SK-N-SH treated with all-trans-retinoic acid at 6 μM for 48 hours (cell line): ENCODE measurements at places on chromosomes 3 and 15.

DNA sequence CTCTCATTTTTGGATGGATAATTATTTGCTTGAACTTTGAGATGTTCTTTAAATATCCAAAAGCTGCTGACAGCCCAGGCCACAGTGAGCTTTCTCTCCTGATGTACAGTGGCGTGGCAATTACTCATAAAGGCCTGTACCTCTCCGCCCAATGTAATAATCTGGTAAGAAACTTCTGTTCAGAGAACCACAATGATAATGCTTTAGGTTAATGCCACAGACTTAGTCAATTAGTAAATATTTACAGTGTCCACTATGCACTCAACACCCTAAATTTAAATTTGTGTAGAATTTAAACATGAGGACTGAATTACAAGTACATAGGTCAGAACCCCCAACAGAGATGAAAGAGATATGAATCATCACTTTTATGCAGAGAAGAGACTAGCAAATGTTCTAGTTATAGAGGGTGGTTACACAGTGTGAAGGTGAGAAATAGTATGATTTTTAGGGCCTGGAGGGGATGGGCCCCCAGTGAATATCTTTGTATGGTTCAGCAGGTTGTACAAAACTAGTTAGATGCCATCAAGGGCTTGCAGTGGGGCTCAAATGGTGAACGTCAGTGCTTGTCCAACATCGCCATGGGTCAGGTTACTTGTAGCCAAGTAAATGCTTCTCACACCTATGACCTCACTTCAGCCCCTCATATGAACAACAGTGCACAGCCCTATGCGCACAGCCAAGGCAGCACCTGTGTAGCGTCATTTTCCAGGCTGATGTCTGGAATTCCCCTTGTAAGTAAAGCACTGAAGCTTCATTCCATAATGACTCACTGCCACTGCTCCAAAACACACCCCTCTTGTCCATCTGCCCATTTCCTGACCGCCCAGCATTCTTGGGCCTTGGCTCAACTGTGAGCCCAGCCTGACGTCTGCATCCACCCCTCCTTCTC is 13.3 kb downstream of the ABHD2 start:
- peak; percentile 89 for ATAC-seq

DNA sequence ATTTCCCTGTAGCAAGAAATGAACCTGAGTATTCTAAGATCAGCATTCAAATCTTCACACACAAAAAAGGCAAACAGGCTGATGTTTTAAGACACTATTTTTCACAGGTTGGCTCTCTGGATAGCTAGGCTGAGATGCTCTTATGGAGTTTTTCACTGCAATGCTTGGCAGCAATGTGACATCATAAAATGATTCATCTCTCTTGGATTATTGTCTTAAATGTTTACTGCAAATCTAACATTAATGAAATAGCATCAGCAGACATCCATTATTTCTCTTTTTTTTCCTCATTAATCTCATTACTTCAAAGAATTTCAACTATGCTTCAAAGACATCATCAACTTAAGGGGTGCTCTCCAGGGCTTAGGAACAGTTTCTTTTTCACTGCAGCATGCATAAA is 23.6 kb upstream of the SSUH2 start:
- peak; percentile 65 for ATAC-seq

GRCh38 chr3:105402287-105402801 is 35.6 kb downstream of the ALCAM start:
- no peak for ATAC-seq

GRCh38 chr3:28036599-28037575 is 204.5 kb upstream of the CMC1 start:
- no peak for ATAC-seq

- ATAC-seq: no peak
Measured at GRCh38 chr15:49436751-49437150, 13.7 kb downstream of the FGF7 start.

GRCh38 chr3:112871735-112872134 is 25.1 kb upstream of the CD200R1L start:
- no peak for ATAC-seq

GRCh38 chr3:173863551-173863950 is 466.0 kb downstream of the NLGN1 start:
- ATAC-seq: no peak

DNA sequence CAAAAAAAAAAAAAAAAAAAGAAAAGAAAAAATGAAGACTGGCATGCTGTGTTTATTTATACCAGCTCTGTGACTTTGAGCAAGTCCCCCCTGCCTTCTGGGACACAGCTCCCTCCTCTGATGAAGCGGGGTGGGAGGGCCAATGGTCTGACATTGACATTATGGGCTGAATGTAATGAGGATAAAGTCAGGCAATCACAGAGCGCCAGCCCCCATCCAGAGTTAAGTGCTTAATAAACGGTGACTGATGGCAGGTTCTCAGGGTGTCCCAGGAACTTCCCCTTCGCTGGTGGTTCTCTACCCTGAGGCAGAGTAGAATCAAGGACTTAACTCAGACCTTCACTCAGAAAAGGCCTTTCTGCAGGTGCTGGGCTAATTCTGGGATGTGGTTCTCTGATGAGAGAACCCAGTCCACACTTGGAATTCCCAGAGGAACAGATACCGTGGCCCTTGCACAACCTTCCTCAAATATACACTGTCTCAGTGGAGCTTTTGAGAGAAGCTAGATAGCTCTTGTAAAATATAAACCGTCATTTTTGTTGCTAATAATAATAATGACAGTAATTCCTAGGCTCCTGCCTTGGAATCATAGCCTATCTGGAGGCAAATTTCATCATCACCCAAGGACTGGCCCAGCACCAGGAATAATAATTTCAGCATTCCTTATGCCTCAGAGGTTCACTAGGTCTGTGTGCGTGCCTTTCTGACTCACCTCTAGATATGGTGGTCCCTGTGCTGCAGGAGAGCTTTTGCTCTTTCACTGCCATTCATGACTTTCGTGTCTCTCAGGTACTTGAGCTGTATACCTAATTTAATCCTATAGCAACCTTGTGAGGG is 115.8 kb downstream of the RPLP1 start:
- no peak for ATAC-seq

- ATAC-seq: no peak
Measured at GRCh38 chr3:196951371-196951770, 9.0 kb upstream of the NCBP2 start.

- peak; percentile 22 for ATAC-seq
Measured at GRCh38 chr3:149658744-149659497, 1.1 kb upstream of the WWTR1 start.

GRCh38 chr3:114178770-114179368 is at the start of gene DRD3:
TSS of gene DRD3 (minus strand) at chr3:114179052. CDS start at chr3:114171992, 7,060 bp downstream.
- ATAC-seq: peak; percentile 36; the same call in 1 of the 3 replicates

GRCh38 chr3:176087066-176087697 is 1110.1 kb downstream of the TBL1XR1 start:
- no peak for ATAC-seq

DNA sequence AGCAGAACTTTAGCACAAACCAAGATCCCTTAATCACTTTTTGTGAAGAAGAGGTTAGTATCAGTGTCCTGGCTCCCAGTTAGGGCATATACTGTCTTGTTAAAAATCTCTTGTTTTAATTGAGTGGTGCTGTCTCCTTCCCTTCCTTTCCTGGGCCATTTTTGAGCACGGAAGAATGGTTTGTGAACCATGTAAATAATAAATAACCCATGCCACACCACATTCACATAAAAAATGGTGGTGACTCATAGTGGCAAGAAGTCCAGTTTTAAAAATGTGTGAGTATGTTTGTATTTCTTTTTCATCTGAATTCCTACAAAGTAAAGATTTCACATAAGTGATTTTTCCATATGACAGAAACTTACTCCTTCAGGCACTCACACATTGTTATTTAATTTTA is 59.1 kb upstream of the SPRED1 start:
- ATAC-seq: no peak

GRCh38 chr15:65355173-65355987 is 22.4 kb downstream of the IGDCC3 start:
- ATAC-seq: no peak

DNA sequence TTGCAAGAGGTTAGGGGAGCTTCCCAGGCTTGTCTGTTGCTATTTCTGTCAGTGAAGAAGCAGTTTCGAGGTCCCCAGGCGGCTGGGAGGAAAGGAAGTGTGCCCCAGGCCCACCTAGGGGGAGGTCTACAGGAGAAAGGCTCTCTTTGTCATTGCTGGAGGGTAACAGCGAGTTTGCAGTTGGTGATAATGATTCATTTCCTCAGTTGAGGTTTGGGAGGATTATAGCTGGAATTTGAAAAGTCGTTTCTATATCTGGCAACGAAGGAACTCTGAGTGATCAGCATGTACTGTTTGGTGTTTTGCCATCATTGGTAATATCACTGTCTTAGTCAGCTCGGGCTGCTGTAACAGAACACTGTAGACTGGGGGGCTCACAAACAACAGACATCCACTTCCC is 65.5 kb upstream of the UBE3A start:
- ATAC-seq: no peak

- ATAC-seq: peak; percentile 90
Measured at GRCh38 chr3:14921034-14921616, 26.3 kb upstream of the NR2C2 start.

- ATAC-seq: no peak
Measured at GRCh38 chr3:69500604-69501003, 114.7 kb upstream of the FRMD4B start.

- no peak for ATAC-seq
Measured at GRCh38 chr15:50017522-50017921, 101.5 kb downstream of the ATP8B4 start.

DNA sequence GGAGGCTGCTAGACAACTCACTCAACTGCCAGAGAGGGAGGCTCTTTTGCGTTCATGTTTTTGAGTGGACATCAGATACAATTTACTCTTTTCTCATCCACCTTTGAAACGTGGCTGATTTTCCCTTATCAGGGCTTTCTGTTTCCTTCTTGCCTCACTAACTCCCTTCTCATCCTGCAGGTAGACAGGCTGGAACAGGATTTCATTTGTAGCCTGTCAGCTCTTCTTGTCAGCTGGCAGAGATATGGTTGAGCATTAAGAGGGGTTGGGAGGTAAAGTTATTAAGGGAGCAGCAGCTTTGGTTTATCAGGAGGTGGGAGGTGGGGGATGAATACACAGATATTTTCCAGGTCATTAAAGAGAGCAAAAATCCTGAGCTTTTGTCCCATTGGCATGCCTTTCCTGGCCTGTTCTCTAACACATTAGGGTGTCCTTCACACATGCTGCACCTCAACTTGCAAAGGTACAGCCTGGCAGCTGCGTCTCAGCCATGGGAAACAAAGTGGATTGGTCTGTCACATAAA is 73.5 kb downstream of the PPM1L start:
- ATAC-seq: no peak

GRCh38 chr15:89024418-89024817 is 63.8 kb upstream of the ABHD2 start:
- ATAC-seq: no peak

DNA sequence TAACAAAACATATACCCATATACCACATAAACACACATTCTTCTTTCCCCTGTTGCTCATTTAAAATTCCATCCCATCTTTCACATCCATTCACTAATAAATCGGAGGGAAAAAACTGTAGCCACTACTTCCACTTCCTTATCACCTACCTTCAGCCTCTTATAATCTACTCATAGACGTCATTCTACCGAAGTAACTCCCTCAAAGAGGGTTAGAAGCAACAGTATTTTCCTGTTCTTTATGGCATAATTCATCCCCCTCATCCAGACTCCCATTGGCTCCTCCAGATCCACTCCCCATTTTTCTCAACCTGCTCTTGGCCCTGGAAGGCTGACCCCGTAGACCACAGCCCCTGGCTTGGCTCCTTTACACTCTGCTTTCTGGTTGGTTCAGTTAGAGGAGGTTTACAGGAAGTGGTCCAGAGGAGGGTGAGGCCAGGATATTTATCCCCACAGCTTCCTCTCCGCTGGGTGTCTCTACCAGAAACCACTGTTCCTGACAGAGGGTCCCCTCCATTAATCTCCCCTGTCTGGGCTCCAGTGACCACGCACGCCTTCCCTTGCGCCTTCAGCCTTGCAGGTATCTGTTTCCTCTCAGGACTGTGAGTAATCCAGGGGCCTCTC is 46.3 kb downstream of the FMN1 start:
- ATAC-seq: peak; percentile 57

GRCh38 chr3:109176726-109177125 is 40.2 kb downstream of the C3orf85 start:
- no peak for ATAC-seq

GRCh38 chr3:177563243-177563780 is 366.0 kb upstream of the TBL1XR1 start:
- ATAC-seq: no peak

GRCh38 chr15:66730168-66731021 is 28.4 kb downstream of the SMAD6 start:
- ATAC-seq: peak; percentile 62

- peak; percentile 67 for ATAC-seq
Measured at GRCh38 chr3:42263354-42264346, 2.3 kb downstream of the CCK start.

DNA sequence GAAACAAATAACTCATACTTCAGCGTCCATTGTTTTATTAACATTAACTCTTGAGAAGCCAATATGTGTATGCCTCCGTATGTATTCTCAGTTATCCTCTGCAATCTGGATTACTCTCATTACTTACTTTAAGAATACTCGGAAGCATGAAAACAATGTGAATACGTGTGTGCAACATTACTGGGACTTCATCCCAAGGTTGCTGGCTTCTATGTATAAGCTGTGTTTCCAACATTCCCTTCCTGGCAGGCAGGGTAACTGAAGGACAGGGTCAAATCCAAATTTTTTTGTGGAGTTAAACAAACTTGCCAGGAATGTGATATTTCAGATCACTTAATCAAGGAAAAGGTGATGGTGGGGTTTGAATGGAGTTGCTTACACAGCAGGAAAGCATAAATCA is 34.5 kb upstream of the NR1I2 start:
- no peak for ATAC-seq

DNA sequence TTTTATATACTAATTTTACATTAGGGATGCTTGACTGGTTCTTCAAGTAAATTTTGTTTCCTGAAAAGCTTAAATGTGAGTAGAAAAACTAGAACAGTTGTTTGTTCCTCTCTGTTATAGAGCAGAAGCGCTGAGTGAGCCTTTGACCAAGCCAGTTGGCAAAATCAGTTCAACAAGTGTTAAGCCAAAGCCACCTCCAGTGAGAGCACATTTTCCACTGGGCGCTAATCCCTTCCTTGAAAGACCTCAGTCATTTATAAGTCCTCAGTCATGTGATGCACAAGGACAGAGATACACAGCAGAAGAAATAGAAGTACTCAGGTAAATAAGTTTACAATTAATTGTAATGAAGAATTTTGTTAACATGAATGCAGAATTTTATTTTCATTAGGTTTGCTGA is 14.6 kb downstream of the CAPN7 start:
- ATAC-seq: no peak

- ATAC-seq: no peak
Measured at GRCh38 chr15:91790836-91791235, 62.7 kb upstream of the SLCO3A1 start.

DNA sequence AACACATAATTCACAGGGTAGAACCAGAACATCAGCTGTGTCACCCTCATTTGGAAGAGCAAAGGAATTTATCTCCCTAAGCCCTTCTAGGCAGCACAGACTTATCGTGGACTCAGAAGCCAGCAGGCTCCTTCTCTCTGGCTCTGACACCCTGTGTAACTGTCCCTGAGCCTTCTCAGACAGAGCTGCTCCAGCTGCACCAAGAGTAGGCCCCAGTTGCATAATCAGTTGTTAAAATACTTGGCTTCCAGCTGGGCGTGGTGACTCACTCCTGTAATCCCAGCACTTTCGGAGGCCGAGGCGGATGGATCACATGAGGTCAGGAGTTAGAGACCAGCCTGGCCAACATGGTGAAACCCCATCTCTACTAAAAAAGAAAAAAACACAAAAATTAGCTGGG is 49.4 kb upstream of the ACVR2B start:
- no peak for ATAC-seq
